NCI-H1048 (cell line): ENCODE measurements at places on chromosomes 1 and 21.

DNA sequence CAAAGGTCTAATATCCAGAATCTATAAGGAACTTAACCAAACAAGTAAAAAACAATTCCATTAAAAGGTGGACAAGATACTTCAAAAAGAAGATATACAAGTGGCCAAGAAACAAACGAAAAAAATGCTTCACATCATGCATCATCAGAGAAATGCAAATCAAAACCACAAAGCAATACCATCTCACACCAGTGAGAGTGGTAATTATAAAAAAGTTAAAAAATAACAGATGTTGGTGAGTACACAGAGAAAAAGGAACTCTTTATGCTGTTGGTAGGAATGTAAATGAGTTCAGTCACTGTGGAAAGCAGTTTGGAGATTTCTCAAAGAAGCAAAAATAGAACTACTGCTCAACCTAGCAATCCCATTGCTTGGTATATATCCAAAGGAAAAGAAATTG, 218.6 kb downstream of the SLC44A5 start:
- no peak for DNase-seq

- DNase-seq = no peak
Measured at GRCh38 chr21:22536509-22536908, 1538.3 kb downstream of the NCAM2 start.

DNA sequence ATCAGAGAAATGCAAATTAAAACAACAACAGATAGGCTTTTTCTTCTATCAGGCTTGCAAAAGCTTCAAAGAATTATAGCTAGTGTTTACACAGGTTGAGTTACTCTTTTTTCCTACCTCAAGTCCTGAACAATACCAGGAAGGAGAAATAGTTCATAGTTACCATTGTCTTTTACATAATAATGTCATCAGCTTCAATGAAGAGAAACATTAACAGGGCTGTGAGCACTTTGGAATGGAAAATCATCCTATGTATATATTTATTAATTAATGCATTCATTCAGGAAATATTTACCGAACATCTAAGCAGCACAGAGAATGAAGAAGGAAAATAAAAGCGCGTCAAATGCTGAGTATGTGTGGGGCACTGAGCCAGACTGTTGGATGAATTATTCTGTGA, 197.3 kb downstream of the ZBTB18 start:
- no peak for DNase-seq

DNA sequence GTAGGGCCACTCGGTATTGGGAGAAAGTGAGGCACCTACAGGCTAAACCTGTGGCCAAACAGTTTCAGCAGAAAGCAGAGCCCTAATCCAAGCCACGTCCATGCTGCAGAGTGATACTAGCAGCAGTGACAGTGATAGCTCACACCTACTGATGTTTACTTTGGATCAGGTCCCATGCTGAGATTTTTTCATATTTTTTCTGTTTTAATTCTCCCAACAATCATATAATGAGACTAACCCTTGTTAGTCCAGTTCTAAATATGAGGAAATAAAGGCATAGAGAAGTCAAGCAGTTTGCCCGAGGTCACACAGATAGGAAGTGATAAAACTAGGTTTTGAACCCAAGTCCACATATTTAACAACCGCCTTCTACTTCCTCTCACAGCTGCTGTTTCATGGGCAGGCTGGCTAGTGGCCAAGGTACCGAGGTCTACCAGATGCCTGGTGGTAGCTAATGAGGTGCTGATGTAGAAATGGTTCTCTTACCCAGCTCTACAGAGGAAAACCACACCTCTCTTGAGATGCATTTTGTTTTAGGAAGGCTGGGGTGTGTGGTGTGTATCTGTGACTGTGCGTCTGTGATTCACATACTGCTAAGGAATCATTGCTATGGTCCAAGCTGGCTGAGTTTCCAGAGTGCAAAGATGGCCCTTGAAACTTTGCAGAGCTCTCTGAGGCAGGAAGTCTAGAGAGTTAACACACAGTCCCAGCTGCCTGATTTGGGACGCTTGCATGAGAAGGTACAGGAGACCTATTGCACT, 80.3 kb upstream of the ARTN start:
- no peak for DNase-seq

DNA sequence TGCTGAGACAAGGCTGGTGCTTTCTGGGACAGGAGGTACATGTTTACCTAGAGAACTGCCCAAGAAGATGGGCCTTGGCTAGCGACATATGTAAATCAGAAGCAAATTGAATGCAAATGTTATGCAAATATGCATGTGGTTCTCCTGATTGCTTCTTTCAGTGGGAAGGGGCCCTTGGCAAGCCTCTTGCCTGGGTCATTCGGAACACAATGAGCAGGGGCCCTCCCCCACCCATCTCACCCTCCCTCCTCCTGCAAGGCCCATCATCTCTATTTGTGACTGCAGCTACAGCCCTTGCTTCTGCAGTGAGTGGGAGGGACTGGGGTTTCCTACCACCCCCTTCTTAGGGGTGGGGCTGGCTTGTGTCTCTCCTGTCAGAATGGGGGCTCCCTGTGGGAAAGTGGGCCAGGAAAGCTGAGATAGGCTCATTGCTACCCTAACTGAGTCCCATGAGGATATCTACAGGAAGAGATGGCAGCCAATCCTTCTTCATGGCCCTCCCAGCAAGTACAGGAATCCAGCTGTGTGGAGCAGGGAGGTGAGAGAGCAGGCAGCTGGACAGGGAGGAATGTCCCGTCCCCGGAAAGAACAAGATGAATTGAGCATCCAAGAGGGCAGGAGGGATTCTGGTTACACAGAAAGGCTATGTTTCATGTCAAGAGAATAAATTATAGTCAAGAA, 31.0 kb downstream of the FOXD2 start:
- no peak for DNase-seq

- no peak for DNase-seq
Measured at GRCh38 chr1:215418876-215419447, 148.1 kb upstream of the KCTD3 start.

GRCh38 chr1:156833603-156834002, 17.0 kb upstream of the SH2D2A start:
- DNase-seq = no peak
